Stimulated activated CD4-positive, alpha-beta T cell treated with anti-CD3 and anti-CD28 coated beads, TNF-alpha, amount 100 ng/mL, for 48 hours (primary cell): ENCODE measurements at places on chromosomes 1 and 21.

DNA sequence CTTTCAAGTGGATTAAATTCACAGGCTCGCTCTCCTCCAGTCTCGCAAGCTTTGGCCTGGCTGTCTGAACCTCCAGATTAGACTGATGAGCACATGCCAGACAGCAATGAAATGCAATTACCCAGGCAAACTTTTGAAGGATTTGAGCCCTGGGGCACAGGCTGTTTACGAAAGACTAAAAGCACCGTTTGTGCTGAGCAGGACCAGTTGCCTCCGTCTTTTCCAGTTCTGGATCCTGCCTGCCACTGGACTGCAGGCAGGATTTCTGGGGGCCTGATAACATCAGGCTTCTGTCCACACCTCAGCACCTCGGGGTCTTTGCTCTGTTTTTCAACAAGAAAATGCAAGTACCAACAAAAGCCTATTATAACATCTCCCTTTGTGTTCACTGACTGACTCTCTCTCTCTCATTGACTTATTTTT, 145.7 kb downstream of the CLIC6 start:
- no peak for DNase-seq

DNA sequence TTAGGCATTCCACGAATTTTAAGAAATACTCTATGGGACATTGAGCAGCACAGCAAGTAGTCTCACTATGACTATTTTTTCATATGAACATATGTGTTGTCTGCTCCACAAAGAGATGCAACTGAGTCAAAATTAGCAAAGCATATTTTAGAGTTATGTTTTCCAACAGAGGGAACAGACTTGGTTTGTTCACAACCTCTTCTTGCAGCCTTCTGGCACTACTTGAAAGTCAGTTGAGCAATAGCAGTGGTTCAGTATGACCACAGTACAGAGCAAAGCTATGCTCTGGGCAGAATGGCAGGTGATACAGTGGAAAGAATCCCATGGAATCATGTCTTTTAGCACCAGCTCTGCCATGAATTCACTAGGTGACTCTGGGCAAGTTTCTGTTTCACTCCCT, 5.2 kb downstream of the CCN1 start:
- no peak for DNase-seq

DNA sequence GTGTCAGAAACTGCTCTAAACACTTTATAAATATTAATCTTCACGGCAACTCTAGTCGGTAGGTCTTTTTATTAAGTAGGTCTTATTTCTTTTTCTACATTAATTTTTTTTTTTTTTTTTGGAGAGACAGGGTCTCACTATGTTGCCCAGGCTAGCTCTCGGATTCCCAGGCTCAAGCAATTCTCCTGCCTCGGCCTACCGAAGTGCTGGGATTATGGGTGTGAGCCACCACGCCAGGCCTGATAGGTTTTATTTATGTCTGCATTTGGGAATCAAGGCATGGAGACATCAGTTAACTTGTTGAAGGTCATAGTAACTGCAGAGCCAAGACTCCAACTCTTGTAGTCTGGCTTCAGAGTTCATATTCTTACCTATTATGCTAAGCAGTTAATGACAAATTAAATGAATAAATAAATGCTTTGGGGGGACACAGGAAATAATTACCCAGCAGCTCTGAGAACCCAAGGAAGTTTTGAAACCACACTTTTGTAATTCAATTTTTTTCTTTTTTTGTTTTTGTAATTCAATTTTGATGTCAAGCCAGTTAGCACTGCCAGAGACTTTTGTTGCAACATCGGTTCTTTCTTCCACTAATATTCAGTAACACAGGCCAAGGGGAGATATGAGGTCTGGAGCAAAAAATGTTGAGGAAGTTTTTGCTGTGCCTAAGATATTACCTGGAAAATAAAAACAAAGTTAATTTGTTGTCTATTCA, 9.4 kb upstream of the UAP1 start:
- no peak for DNase-seq

- no peak for DNase-seq
Observed at GRCh38 chr1:2925918-2926317, 95.3 kb upstream of the ACTRT2 start.

GRCh38 chr1:68322837-68323687, 90.7 kb upstream of the WLS start:
- no peak for DNase-seq

DNA sequence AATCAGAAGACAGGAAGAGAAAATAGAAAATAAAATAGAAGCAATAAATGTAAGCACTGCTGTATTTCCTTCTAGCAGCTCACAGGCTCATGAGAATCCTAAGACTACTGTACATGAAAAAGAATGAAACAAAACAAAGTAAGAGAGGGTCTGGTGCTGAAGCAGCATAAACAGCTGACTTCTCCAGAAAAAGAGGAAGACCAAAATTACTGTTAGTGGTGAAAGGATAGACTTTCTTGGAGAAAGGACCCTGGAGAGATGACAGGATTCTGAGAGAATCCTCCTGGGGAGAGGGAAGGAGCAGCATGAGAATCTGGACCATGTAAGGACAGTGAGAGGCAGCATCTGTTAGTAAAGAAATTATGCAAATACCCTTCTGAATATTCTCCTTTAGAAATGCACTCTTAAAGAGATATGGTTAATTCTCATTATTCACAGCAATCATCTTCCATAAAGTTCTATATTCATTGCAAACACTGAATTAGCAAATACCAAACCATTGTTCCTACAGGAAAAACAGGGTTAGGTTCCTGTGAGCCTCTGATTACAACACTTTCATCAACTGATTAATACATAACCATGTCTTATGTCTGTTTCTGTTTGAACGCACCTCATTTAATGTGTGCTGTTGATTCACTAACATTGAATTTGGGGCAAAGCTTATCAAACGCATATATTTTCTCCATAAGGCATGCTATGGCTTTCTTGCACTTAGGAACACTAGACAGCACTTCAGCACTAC, 17.0 kb downstream of the SLC25A24 start:
- no peak for DNase-seq

DNA sequence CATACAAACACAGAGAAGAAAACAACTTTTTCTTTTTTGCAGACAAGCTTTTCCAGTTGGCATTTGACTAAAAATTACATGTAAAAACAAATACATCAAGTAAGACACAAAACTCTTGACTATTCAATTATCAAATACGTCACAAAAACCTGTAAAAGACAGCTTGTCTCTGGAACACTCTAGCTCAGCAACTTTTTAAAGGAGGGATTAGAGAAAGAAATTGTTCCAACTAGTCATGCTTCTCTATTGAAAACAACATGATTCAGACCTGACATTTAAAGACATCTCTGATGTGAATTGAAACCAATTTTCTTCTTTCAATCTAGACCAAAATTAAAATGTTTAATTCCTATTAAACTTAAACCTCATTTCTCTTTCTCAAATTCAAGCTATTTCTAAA, 30.3 kb downstream of the SMYD3 start:
- DNase-seq, result no peak
